ENCODE measurements at places on chromosomes 7 and 10.

DNA sequence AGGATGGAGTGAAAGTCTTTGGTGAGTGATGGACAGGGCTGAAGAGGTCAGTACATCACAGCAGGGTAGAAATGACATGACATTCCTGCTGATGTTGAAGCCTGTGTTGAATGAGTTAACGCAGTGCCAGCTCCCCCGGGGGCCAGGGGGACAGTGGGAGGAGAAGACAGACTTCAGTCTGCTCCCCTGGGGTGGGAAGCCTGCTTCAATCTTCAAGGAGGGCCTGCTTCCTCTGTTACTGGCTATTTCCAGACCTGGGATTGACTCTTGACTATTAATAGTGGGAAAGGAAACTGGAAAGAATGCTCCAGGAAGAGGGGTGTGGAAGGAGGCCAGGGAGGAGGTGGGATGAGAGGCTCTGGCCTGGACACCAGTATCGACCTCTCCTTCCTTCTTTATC, 27.2 kb downstream of the PODXL start:
- no peak for DNase-seq

- no peak for DNase-seq
Observed at GRCh38 chr7:40765639-40766038, 630.8 kb downstream of the SUGCT start.

DNA sequence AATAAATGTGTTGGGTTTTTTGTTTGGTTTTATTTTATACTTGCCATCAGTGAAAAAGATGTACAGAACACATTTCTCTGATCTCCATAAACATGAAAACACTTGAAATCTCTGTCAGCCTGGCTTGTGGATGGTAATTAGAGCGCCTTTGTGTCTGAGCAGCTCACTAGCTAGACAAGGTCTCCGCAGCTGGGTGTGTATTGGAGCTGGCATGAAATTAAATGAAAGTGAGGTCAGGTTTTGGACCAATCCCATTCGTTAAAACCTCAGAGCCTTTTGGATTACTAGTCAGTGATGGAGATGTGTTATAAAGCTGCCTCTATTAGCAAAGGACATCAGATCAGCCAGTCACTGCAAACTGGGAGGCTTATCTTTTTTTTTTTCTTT, 2.7 kb downstream of the FRAT1 start:
- DNase-seq: no peak

GRCh38 chr7:50335795-50336754, 31.6 kb downstream of the IKZF1 start:
- peak; percentile 82 for DNase-seq

GRCh38 chr10:86182150-86182549, 184.4 kb downstream of the GRID1 start:
- no peak for DNase-seq

DNA sequence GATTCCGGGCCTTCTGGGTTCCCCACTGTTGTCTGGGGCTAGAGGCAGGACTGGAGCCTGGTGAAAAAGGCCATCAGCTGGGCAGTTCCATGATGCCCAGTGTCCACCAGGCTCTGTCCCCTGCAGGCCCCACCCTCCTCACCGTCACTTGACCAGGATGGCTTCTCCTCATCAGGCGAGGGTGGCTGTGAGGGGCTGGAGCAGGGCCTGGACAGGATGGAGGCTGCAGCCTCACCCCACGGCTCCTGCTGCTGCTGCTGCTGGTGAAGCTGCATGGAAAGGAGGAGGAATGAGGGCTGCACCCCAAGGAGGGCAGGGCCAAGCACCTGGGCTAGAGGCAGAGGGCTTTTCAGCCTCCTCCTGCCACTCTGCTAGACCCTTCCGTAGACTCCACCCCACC, 8.3 kb downstream of the ATG9B start:
- no peak for DNase-seq

GRCh38 chr7:34128762-34129161, 223.4 kb downstream of the BMPER start:
- DNase-seq: no peak

GRCh38 chr7:53292341-53292740, 256.9 kb downstream of the POM121L12 start:
- no peak for DNase-seq

- DNase-seq: no peak
Observed at GRCh38 chr7:52270301-52270700, 765.1 kb upstream of the POM121L12 start.

DNA sequence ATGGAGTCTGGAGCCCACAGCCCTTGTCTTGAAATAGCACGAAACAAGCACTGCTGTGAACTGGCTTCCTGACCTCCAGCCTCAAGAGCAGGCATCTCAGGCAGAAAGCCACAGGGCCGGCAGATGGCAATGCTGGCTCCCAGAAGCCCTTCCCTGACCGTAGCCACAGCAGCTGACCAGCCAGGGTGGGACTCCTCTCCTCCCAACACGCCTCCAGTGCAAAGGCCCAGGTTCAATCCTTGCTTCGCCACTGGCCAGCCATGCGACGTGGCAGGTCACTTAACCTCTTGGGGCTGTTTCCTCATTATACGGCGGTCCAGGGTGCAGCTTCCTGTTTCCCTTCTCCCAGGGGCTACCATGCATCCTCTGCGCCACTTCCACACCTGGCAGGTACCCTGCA, 12.8 kb downstream of the PRKAG2 start:
- no peak for DNase-seq

- DNase-seq: no peak
Observed at GRCh38 chr10:102796407-102797176, 40.6 kb downstream of the CYP17A1 start.

GRCh38 chr10:77256346-77256745, 381.3 kb downstream of the KCNMA1 start:
- DNase-seq: no peak

DNA sequence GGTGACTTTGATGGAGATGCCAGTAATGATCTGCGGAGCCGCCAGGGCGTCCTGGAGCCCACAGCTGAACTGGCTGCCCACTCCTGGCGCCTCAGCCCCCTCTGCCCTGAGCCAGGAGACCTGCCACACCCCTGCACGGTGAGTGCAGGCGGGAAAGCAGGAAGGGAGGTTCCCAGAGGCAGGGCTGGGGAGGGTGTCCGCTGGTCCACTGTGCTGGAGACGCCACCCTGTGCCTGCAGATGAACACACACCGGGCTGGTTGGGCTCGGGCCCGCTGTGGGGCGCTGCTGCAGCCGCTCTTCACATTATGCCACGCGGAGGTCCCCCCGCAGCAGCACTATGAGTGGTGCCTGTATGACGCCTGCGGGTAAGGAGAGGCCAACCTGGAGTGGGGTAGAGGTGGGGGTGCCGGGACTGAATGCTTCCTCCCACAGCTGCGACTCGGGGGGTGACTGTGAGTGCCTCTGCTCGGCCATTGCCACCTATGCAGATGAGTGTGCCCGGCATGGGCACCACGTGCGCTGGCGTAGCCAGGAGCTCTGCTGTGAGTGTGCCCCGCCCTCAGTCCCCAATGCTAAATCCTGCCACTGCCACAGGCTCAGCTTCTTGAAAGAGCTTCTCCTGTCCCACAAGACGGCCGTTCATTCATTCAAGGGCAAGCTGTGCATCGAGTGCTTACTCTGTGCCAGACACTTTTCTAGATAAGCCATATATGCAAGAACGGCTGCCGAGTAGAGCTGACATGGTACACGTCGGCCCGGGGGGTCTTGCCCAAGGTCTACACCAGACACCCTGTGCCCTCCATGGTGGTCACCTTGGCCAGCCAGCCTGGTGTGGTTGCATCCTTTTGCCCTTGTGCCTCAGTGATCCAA, 14.3 kb upstream of the ZNF467 start:
- DNase-seq: no peak

- DNase-seq: no peak
Observed at GRCh38 chr10:30420266-30420665, 13.7 kb upstream of the MAP3K8 start.

GRCh38 chr7:65390588-65390987, 16.9 kb downstream of the ZNF92 start:
- DNase-seq: no peak

- DNase-seq: no peak
Observed at GRCh38 chr7:48011951-48012350, 17.0 kb downstream of the SUN3 start.

GRCh38 chr10:86868353-86868752, 89.1 kb downstream of the MMRN2 start:
- DNase-seq: no peak

DNA sequence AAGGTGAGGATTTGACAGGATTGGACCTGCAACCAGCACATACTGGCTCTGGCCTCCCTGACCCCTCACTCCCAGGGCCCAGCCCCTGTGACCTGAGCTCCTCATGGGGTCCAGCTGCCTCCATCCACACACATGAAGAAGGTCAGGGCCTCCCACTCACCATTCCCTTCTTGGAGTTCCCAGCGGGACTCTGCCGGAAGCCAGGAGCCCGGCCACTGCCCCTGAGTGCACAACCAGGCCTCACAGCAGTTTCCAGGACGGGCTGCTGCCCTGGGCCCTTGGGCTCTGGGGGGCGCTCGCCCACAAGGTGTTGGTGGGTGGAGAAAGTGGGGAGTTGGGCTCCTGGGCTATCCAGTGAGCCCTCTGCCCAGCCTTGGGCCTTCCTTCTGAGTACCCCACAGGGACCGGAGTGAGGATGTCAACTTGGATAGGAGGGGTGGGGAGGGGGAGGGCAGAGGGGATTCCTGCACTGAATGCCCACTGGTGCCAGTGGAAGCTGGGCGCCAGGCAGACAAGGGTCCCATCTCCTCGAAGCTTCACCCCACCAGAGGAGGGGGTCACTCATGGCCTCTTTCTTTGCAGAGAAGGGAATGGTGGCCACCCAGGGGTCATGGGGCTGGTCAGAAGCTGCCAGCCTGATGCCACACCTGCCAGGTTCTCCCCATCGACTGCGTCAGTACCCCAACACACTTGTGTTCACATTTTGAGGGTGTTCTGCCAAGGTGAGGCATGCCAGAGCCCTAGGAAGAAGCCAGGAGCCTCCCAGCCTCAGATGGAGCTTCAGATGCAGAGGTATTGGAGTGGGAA, 115.3 kb downstream of the PTPN20 start:
- DNase-seq: no peak

- DNase-seq: no peak
Observed at GRCh38 chr10:104209575-104210198, 22.5 kb downstream of the CFAP43 start.

DNA sequence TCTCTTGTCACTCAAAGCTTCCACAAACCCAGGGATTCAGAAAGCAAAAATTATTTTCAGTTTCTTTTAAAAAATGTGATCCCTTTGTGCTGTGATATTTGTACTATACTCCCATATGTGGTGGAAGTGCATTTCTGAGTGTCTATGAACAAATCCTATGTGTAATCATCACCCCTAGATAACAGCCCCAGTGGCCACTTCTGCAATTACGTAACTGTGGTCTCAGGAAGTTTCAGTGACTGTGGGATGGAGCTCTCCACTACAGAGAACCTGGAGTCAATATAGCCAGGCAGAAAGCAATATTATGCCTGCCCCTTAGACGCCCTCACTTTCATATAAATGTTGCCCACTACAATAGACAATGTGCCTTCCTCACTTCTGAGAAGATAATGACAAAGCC, 1101.7 kb upstream of the GHITM start:
- DNase-seq: no peak

- peak; percentile 20 for DNase-seq
Observed at GRCh38 chr10:16520900-16521299, 779 bp downstream of the C1QL3 start.

DNA sequence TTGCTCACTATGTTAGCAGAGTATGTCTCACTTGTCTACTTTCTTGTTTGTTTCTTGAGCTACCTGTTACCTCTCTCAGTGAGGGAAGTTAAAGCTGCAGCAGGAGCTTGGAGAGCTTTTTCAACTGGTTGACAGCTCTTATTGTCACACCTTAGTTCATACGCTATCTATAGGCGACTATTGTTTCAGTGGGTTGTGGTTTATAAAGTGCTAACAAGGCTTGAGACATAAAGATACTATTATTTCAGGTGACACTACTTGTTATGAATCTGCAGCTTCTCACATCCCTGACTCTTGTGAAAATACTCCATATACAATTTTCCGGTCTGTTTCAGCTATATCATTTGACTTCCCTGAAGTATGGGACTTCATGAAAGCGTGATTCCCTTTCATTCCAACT, 167.4 kb downstream of the CSTF2T start:
- DNase-seq: no peak

DNA sequence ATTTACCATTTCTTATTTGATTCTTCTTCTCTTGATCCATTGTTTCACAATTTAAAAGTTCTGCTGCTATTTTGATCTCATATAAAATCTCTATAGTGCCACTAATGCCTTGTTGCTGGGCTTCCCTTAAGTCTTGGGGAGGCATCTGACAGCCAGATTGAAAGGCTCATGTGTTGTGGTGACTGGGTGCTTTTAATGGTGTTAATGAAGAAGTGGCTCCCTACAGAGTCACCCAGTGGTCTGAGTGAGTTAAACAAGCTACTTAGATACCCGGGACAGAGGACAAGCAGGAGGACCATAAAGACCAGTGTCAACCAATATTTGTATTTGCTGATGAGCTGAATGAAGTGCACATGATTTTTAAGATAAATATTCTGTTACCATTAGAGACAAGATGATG, 176.4 kb upstream of the HABP2 start:
- DNase-seq: no peak

- DNase-seq: no peak
Observed at GRCh38 chr7:155441856-155442255, 16.1 kb upstream of the EN2 start.

DNA sequence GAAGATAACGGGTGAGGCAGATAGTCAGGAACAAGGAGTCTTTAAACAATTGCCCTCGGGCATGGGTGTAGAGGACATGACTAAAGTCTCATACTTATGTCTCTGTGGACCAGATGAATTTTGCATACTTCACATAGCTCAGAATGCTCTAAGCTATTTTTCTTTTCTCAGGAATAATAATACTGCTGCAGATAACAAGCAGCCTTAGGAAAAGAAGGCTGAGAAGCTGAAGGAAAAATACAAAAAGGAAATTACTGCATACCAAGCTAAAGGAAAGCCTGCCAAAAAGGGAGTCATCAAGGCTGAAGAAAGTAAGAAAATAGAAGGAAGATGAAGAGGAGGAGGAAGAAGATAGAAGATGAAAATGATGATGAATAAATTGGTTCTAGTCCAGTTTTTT, 13.4 kb upstream of the ERCC6 start:
- DNase-seq: no peak

DNA sequence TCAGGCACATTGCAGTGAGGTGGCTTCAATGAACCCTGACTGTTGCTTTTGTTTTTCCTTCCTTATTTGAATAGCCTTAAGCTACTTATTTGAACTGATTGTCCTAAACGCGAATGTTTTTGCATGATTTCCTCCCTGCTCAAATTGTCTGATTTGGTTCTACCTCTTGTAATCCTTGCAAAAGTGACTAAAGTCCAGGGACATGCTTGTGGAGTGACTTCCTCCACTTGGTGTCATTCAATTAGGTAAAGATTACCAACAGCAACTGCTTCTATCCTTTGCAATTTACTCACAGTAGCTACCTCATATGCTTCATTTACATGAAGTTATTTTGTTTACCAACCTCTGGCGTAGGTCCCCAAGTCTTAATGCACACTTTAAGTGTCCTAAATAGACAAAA, 295.9 kb upstream of the TMEM229A start:
- no peak for DNase-seq

GRCh38 chr7:109699661-109700060, 1130.0 kb downstream of the DNAJB9 start:
- DNase-seq: no peak
